NCI-H460 (cell line): ENCODE measurements at places on chromosomes 5 and 9.

DNA sequence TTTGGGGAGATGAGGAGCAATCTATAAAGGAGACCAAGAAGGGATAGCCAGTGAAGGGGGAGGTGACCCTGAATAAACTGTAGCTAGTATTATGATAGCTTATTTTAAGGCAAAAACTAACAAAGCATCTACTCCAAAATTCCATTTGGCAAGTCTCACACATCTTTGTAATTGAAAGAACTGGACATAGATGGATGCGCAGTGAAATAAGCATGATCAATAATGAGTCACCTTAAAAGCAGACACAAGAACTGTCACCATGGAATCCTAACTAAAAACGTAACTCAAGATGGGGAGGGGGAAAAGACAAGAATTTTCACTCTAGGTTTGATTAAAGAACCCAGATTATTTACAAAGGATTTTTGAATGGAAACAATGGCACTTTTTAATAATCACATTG, 164.5 kb downstream of the MED27 start:
- no peak for DNase-seq

GRCh38 chr5:56148453-56148971, 84.6 kb downstream of the ANKRD55 start:
- no peak for DNase-seq

DNA sequence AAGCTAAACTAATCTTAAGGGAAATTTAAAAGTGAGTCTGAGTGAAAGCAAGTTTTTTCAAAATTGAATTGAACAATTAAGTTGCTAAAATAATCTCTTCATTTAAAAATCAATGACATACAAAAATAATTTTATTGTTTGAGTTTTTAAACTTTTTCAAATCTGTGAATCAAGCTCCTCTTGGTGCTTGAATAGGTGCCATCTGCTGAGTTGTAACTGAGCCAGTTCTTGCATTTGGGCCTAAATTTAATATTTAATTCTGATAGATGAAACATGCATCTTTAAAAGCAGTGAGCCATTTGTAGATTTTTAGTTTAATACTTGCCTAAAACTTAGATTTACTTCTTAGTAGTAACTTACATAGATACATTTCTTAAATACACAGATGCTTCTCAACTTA, 31.8 kb downstream of the SPATA31D1 start:
- DNase-seq = no peak

- DNase-seq = no peak
Measured at GRCh38 chr9:16771356-16771755, 99.1 kb downstream of the BNC2 start.

DNA sequence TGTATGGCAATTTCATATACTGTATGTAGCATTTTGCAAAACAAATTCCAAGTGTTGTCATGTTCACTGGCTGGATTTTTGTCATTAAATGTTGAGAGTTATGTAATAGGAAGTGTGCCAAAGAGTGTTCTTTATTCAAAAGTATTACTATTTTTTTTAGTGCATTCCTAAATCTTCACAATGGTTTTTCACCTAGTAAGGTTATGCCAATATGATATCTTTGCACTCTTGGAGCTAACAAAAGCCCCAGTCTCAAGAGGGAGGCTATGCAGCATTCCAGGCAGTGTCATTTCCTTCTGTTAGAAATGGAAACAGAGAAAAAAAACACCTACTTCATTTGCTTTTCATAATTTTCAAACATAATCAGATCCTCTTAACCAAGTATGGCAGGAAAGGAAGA, 5.1 kb upstream of the SSBP2 start:
- DNase-seq = no peak

DNA sequence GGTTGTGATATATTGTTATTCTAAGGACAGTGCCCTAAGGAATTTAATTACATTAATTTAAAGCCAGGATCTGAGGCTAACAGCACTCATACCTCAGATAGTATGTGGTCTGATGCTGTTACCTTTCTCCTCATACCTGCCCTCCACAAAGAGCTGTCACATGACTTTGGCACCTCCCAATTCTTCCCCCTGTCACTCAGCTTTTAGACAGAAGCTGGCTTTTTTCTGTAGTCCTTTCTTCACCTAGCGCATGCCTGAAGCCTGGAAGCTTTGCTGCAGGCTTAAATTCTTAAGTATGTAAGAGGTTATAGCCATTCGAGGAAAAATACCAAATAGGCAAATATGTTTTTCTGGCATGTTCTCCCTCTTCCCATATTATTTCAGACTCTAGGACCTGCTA, 61.0 kb upstream of the ADAMTS19 start:
- no peak for DNase-seq

GRCh38 chr5:77218263-77218662, 7.8 kb downstream of the PDE8B start:
- peak; percentile 28 for DNase-seq

- no peak for DNase-seq
Measured at GRCh38 chr5:142474431-142475094, 149.7 kb upstream of the SPRY4 start.

DNA sequence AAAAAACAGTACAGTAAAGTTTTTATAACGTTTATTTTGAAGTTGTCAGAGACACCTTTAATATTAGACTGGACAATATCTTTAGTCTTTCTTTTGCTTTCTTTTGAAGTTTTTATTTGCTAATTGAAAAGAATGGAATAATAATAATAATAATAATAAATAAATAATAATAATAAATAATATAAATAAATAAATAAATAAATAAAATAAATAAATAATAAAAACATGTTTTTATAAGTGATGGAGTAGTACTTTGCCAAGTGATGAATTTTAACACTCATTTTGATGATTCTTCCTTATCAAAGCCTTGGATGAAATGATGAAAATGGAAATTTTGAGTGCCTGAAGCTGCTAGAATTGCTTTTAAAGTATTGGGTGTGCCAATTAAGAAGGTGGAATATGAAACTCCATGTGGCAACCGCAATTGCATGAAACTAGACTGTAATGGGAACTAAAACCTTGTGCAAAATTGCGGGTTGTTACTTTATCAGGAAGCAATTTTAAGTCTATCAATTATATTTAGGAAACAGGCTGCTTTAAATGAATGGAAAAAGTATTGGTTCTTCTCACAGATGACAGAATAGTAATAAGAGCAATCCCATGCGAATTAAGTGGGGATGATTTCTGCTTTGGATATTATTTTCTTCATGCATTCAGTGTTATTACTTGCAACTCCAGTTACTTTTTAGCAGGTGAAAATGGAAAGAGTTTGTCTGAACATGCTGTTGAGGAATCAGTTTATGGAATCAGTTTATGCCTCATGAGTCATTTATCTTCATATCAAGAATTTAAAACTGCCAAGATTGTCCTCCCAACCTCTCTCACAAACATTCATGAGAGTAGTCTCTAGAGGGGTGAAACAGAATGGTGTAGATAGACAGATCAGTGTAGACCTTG, 4.6 kb downstream of the ANXA1 start:
- DNase-seq = no peak
